ENCODE measurements at places on chromosomes 3 and 15.

DNA sequence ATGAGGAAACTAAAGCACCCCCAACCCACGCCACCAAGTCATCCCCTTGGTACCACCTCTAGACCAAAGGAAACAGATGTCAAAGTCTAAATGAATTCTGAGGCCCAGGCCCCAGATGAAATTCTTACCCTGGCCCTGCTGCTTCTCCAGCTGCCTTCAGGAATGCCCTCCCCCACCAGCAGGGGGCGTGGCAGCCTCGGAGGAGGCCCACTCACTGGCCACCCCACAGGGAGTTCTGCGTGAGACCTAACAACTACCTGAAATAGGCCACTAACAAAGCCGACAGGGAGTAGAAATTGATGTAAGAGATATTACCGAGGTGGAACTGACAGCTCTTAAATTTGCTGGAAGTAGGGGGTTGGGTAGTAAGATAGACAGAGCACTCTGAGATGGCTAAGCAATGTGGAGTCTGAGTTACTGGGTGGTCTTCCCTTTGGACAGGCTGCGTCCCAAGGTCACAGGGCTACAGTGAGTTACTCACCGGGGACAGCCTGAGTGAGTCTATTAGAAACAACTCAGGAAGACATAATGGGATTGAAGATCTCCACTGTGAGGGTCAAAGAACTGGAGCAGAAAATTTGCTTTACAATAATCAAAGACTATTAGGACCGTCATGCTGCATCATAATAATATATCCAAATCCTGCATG lies 240.7 kb downstream of the SHOX2 start:
- DNase-seq, result no peak

DNA sequence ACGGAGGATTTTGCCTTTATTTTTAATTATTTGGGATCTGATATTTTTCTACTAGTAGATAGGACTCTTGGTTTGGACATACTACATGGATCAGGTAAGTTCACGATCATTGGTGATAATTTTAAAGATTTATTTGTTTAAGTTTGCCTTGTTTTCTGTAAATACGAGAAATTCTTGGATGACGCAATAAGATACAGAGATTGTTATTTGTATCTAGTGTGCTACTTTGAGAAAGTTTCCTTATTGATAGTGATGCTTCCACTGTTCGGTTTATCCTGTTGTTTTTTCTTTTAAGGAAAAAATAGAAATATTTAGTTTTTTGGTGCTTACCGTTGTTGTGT lies 577 bp downstream of the CHD2 start:
- DNase-seq, result no peak

DNA sequence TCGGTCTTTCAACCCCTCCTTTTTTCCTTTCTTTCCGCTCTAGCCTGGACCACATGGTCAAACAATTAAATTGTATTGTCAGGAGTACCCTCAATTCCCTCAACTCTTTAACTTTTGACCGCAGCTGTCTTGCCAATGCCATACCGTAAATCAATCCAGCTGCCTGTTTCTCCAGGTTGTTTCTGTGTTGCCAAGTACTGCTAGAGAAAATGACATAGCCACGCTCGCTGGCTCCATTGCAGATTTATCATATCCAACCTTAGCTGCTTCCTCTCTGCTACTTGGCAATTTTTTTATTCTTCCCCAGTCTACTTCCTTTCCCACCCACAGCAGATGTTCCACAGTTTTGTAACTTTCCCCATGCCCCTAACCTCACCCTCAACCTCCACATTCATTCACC lies 60.0 kb downstream of the ZNF385D start:
- DNase-seq, result no peak

GRCh38 chr3:178841011-178841410 lies 230.6 kb downstream of the ZMAT3 start:
- DNase-seq, result no peak

DNA sequence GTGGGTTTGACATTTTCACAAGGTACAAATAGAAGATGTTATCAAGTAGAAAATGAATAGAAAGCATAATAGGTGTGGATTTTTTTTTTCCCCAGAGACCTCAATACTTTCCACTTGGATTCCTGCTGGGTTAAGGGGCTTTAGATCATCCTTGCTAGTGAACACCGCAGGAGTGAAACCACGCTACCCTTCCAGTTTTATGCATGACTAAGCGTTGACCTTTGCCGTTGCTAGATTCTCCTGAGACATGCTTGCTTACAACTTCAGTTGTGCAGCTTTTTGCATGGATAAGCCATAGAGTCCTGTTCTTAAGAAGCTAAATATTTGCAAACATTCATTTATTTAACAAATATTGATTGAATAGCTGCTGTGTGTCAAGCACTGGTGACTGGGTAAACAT lies 299.7 kb upstream of the LMCD1 start:
- no peak for DNase-seq

DNA sequence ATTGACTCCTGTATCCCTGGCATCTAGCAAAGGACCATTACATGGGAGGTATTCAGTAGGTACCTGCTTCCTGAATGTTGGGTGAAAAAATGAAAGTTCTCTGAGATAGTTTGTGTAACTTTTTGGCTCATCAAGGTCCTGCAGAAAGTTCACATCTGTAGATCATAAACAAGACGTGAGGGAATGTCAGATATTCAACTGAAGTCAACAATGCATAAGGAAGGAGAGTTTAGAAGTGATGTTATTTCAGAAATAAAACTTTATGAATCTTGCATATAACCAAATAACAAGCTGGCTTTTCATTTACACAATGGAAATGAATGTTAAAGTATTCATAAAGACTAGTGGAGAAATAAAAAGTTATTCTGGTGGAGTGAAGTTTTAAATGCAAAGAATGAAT lies 73.4 kb upstream of the RBMS3 start:
- no peak for DNase-seq

DNA sequence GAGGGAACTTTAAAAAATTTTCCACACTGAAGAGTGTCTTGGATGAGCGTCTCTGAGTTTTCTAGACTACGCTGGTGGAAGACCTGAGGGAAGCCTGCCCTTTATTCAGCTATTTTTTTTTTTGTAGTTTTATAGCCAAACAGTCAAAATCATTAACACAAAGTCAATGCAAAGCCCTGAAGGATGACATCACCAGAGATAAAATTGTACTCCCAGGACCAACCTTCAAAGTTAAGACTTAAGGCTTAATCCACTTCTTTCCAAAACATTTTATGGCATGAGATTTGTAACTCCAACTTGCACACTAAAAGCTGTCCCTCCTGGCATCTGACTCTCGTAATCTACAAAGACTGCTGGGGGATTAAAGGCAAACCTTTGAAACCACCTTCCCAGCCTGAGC lies 263.4 kb upstream of the LYSMD4 start:
- DNase-seq, result no peak

DNA sequence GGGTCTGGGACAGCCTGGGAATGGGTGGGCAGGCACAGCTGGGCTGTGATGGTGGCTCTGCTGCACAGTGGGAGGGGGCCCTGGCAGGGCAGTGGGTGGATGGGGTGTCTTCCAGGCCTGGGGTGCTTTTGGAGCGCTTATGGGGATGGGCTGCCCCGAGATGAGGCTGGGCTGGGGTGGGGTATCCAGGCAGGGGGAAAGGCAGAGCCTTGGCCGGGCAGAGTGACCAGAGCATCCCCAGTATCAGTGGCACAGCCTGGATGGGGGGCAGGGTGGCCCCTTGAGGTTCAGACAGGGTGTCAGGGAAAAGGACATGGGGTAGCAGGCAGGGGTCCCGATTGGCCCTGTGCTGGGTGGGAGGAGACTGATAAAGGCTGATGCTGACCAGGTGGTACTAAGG lies 26.6 kb downstream of the HDAC11 start:
- no peak for DNase-seq

DNA sequence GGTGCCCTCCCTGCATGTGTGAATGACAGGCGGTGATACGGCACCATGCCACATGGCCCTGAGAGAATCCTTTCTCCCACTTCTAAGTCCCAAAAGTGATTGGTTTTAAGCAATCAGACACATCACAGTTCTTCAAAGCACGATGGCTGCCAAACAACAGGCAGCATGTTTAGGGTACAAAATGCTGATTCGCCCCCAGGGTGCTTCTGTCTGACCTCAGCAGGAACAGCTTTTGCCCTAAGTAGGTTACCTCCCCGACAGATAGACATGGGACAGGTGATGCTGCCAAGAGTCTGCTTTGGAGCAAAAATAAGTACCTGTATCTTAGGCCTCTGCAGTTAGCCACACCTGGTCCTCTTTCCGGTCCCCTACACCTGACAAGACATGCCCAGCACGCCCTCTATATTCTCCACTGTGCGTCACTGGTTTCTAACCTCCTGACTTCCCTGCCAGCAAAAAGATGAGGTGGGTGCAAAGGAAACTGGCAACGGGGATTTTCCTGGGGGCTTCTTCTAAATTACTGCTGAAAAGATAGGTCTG lies 549.8 kb downstream of the FOXP1 start:
- DNase-seq, result no peak

- no peak for DNase-seq
These were observed 5.6 kb downstream of the CTXND1 start for GRCh38 chr15:80246425-80246894.

GRCh38 chr3:152497457-152497856 lies 228.7 kb downstream of the MBNL1 start:
- no peak for DNase-seq

GRCh38 chr15:34606131-34606530 lies 22.7 kb upstream of the GOLGA8B start:
- no peak for DNase-seq

- no peak for DNase-seq
These were observed 65.8 kb downstream of the SCN5A start for GRCh38 chr3:38583688-38584087.

GRCh38 chr3:16828815-16829214 lies 55.9 kb upstream of the PLCL2 start:
- DNase-seq, result no peak

DNA sequence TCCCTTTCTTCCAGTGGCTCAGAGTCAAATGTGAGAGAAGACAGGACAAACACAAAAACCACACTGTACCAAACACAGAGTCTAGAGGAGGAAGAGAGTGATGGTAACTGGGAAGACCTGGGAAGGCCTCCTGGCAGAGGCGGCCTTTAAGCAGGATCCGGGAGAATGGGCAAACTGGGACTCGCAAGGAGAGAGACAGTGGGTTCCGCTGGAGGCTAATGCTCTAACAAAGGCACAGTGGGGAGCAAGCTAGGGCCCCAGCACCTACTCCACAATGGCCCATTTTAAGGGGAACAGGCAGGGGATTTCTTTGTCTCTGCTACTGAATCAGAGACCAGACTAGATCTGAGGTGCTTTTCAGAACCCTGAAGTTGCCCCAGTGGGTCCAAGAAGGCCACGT lies 81.4 kb upstream of the HES1 start:
- DNase-seq, result no peak

DNA sequence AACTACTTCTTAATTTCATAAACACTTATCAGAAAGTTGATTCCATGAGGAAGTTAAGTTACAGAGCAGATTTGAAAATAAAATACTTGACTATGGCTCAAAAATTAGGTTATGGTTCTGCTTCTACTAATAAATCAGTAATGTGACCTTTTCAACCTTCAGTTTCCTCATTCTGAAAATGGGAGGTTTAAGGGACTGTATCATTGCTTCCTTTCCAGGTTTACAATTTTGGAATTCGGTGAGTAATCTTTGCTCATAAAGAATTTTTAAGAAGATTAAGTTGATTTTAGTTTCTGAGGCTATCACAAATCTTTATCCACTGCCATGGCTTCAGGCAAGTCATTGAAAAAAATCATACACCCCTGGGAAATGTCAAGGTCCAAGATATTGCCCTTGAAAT lies 1061.2 kb downstream of the DIPK2A start:
- DNase-seq, result no peak

- DNase-seq, result no peak
These were observed 14.6 kb downstream of the NUSAP1 start for GRCh38 chr15:41347236-41347635.

- no peak for DNase-seq
These were observed 172.7 kb downstream of the SYNPR start for GRCh38 chr3:63450634-63451363.

DNA sequence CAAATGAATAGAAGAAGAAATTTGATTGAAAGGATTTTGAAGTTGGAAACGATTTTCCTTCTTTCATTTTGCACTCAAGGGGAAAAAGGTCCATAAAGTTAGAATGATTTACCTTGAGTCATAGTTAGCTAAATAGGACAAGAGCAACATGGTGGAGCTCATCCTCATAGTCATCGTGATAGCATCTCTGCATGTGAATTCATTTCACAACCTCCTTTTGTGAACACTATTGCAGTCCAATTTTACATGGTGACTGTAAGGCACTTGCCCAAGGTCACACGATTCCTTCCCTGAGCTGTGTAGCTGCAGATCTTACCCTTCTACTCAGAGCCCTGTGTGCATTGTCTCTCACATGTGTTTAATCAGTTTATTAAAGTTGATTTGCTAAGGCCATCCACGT lies 359.8 kb upstream of the C2CD4B start:
- DNase-seq, result no peak

DNA sequence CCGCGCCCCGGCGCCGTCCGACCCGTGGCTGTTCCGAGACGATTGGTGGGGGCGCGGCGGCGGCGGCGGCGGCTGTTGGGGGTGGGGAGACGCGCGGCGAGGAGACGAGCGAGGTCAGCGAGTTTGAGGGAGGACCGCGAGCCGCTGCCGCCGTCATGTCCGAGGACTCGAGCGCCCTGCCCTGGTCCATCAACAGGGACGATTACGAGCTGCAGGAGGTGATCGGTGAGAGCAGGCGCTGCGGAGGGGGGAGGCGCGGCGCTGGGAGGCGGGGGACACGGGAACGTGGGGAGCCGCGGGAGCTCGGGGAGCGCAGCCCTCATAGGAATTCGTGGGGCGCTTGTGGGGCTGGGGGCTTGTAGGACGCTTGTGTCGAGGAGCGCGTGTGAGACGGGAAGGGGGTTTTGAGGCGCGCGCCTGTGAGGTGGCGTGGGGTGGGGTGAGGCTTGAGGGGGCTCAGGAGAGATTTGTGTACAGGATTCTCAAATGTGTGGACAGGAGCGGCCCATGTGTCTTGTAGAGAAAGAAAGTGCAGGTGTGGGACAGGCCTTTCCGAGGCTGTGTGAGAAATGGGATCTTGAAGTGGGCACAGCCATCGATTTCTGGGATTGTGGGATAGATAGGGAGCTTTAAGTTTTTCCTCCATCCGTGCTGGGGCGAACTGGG lies 518 bp downstream of the OXSR1 start:
- DNase-seq, result no peak

- DNase-seq, result no peak
These were observed 34.0 kb downstream of the RPLP1 start for GRCh38 chr15:69486481-69487110.

- no peak for DNase-seq
These were observed 54.6 kb upstream of the ACAN start for GRCh38 chr15:88748651-88749050.

- no peak for DNase-seq
These were observed 7.9 kb downstream of the LRRC31 start for GRCh38 chr3:169861871-169862270.

DNA sequence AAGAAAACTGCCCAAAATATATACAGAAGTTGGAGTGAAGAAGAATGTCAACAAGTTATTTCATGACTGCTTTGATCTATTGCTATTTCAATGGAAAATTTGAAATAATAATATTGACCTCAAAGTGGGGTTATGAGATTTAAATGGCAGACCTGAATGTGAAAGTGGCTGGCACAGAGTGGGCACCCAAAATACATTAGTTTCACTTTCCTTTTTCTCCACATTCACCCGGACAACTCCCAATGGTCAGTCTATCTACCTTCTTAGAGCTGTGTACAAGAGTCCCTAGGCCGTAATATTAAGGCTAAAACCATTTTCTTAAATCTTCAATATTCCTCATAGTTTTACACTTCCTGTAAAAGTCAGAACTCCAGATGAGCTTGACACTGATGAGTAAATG lies 61.6 kb upstream of the ETV5 start:
- DNase-seq, result no peak

GRCh38 chr15:33179874-33180273 lies 14.6 kb downstream of the FMN1 start:
- no peak for DNase-seq

GRCh38 chr15:101244889-101245668 lies 6.8 kb downstream of the CHSY1 start:
- no peak for DNase-seq
